NCI-H526 treated with DMSO at 0.1 percent for 48 hours (cell line): ENCODE measurements at places on chromosomes 6 and 20.

DNA sequence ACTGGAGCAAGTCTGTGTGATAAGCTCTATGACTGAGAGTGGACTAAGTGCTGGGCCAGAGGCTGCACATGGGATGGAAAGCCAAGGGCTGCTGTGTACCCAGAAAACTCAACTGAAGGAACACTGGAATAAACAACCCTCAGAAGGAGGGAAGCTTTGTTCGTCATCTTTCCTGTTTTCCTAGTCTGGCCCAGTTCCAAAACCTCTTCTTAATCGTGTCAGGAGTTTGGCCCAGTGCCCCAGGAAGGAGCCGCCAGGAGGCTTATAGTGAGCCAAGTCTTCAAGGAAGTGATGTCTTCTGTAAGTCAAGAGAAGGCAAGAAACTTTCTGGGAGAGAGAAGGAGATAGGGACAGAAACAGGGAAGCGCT lies 23.3 kb upstream of the TOP1 start:
- DNase-seq: no peak

DNA sequence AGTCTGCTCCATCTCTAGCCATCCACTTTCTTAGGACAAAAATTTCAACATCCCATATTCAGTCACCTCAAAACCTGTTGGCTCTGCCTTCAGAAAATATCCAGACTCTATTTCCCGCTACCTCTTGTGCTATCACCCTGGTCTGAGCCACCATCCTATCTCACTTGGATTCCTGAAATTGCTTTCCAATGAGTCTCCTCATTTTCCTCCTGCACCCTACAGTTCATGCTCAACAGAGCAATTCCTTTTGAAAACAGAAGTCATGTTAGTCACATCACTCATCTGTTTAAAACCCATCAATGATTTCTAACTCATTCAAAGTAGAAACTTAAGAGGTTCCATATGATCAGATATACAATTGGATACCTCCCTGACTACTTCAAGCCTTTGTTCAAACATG lies 229.9 kb downstream of the ADGRG6 start:
- DNase-seq: no peak

- no peak for DNase-seq
Observed at GRCh38 chr6:44101832-44102231, 25.4 kb downstream of the MRPL14 start.

DNA sequence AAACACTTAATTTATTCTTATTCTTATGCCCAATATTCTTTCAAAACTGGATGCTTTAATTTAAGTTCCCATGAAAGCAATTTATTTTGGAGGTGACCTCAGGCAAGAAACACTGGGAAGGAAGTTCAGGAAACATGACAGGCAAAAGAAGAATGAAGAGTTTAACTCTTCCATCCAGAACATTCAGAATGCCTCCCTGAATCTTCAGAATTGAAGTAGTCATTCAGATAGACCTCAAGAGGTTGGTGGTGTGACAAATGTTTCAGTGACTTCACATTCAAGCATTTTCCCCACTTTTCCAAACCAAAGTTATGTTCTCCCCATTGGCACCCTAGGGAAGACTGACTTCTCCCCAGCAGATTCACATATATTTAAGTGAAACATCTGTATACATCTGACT lies 110.5 kb downstream of the HAO1 start:
- DNase-seq: no peak

GRCh38 chr6:105797983-105798453 lies 288.1 kb upstream of the PRDM1 start:
- DNase-seq: no peak

GRCh38 chr6:25698631-25699030 lies 46.6 kb downstream of the SCGN start:
- no peak for DNase-seq

GRCh38 chr20:24960302-24960801 lies 11.3 kb downstream of the CST7 start:
- DNase-seq: no peak

GRCh38 chr6:98044151-98044561 lies 761.1 kb upstream of the MMS22L start:
- no peak for DNase-seq

GRCh38 chr20:62804021-62804626 lies 511 bp upstream of the OGFR start:
- DNase-seq: no peak

- DNase-seq: no peak
Observed at GRCh38 chr6:116328528-116328903, 42.2 kb upstream of the DSE start.

DNA sequence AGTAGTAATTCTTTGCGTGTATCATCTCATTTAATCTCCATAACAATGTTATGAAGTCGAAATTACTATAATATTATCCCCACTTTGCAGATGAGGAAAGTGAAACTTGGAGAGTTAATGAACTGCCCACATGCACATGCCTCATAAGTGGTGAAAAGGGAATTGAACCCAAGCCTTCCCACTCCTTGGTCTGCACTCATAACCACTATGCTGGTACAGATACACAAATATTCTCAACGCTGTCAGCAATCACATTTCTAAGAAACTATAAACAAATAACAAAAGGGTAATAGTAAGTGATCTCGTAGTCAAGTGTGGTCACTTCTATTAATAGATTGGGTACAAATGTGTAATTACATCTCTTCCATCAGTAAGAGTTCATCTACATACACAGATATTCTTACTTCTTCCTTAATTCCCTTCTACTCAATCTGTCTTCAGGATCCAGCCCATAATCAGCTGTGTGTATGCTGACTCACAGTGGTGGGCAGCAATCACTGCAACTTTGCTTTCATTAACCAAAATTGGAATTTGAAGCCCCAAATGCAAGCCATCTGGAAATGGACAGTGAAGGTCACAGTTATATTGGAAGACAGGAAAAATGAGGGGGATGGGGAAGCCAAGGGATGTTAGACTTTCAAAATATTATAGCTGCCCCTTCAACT lies 6.6 kb downstream of the PRSS35 start:
- no peak for DNase-seq

GRCh38 chr6:161227004-161227960 lies 46.6 kb downstream of the AGPAT4 start:
- DNase-seq: no peak

- no peak for DNase-seq
Observed at GRCh38 chr6:77430504-77430903, 32.8 kb downstream of the HTR1B start.

- DNase-seq: no peak
Observed at GRCh38 chr20:40191573-40191972, 497.5 kb downstream of the MAFB start.

DNA sequence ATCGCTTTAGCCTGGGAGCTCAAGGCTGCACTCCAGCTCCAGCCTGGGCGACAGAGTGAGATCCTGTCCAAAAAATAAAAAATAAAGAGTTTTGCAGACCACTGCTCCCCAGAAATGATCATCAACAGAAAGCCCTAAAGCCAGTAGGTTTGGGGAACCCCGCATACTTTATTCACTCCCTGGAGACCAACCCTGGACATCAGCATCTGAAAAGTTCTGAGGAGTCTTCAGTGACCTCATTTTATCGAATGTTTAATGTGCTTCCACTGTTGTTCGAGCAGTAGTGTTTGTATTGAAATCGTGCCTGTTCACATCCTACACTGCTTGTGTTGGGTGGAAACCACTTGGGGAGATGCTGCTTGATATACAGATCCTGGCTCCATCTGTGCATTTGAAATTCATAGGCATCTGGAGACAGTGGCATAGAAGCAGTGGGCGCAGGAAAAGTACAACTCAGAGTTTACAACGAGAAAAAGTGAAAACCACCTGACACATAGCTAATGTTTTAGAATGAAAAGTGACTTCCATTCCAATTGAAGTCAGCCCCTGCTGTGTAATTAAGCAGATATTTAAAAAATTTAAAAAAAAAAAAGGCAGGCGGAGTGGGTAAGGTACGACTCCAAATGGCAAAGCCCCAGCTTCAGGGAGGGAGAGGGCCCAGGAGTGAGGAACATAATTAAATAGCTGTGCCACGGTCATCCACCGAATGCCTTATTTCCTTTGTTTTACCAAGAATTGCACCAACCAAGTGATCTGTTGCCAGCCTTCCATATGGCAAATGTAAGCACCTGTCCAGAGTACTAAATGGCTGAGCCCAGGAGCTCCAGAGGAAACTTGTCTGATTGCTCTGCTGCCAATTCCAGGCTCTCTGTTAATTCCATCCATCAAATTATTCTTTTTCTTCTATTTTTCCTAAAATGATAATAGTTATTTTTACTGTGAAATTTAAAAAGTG lies 100.4 kb upstream of the NAA20 start:
- no peak for DNase-seq

DNA sequence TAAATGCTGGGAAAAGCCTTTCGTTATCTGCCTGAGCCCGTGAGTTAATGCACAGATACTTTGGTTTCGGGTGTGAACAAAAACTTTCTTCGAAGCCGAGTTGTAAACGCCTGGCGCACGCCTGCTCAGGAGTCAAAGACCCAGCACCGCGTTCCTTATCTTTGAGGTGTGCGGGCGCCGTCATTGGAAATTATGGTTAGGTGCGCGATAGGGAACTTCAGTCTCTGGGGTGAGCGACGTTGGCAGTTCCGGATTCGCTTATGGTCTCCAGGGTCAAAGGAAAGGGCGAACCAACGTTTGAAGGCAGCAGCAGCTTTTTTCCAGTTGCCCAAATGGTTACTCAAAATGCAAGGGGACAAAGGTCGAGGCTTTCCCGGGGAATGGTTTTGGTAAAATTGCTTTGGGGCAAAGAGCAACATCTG lies 853 bp downstream of the SLC22A3 start:
- DNase-seq: no peak

GRCh38 chr6:96073555-96073954 lies 57.8 kb downstream of the FUT9 start:
- no peak for DNase-seq

GRCh38 chr6:7166410-7167293 lies 58.9 kb downstream of the RREB1 start:
- DNase-seq: no peak

DNA sequence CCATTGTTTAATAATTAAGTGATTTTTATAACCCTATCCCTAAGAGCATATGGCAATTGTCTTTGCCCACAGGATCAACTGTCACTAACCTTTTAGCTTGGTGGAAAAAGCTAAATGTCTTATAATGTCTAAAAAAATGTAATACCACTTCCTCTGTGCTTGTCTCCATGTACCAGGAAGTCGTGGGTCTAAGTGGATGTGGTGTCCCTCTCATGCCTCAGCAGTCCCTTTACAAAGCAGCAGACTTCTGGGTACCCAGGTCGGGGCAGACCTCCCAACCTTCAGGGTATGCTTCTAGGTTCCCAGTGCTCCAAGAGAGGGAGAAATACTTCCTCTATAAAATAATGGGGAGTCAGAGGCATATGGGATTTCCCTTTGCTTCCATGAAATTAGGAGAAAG lies 74.7 kb downstream of the ZHX3 start:
- DNase-seq: no peak

DNA sequence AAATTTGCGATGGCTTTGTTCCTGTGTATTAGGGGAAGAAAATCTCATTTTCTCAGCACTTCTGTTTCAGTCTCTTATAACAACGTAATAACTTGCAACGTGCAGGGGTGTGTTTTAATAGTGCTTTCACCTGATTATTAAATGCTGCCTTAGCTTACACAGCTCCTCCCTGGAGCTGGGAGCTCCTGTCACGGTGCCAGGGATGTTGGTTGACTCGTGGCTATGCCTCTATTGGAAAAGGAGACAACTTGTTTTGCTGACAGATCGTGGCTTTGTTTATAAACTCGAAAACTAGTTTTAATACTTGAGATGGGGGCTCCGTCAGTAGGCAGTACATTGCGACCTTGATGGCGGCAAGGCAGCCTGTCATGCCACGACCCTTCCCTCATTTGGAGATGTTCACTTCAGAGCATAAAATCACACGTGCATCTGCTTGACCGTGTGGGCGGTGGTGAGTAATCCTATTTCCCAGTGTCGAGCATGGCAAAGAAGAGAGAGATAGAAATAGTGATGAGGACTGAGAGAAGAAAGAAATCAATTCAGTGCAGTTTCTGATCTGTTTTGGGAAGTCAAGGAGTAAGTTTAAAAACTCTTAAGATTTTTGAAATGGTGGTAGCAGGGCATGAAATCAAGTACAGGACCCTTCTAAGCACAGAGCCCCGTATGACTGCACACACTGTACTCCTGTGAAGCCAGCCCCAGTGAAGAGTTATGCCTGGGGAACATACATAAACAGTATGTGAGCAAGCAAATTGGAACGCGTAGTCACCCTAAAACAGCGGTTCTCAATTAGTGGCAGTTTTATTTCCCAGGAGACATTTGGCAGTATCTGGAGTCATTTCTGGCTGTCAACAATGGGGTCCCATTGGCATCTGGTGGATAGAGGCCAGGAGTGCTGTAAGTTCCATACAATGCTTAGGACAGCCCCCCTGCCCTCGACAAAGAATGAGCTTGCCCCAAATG lies 147.2 kb downstream of the DOK5 start:
- DNase-seq: no peak

DNA sequence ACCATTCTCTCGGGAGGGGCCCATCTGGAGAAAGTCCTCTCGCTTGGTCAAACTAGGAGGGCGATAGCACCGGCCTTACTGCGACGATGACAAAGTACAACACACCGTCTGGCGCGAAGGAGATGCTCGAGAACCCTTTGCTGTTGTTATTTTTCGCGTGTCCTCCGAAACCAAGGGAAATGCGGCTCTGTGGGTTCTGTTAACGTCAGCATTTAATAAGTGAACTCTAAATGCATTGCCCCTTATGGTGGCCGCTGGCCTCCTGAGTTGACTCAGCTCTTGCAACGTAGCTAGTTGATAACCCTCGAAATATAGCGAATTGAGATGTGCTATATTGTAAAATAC lies 577 bp upstream of the SCAND1 start:
- DNase-seq: peak; percentile 63

DNA sequence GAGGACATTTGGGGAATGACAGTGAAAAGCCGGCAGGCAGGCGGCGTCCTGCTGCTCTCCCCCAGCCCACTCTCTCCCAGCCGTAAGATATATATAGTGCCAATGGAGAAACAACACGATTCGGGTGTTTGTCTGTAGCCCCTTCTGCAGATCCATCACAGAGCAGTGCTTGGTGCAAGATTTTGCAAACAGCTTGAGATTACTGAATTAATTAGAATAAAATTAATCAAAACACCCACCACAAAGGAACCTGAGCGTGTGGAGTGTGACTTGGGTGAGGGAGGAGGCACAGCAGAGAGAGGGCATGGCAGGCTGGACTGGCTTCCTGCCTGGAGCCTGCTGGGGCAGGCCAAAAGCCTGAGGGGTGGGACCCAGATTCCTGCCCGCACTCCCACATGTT lies 28.8 kb upstream of the CCDC167 start:
- DNase-seq: no peak

- no peak for DNase-seq
Observed at GRCh38 chr6:3383525-3383924, 73.3 kb downstream of the SLC22A23 start.

DNA sequence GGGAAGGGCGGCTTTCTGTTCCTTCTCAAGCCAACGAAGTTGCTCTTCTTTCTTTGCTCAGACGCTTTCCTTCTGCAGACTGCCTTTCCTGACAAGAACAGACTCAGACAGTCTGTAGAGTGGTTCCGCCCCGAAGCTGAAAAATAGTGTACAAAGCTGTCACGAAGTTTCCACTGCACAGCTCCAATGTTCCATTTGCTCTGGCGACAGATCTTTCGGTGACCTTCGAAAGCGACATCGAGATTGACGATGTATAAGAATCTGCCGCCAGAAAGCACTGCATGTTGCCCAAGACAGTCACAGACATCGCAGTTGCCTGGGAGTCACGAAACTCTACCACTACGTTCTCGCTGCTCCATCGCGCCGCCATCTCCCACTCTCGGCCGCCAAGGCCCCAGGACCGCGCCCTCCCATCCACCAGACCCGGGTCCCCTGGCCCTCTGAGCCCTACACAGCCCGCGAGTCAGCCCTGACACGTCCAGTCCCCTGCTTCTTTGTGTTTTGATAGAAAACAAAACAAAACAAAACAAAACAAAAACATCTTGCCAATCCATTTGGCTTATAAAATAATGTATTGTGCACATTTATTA lies 42.1 kb upstream of the ZNF184 start:
- DNase-seq: no peak

- no peak for DNase-seq
Observed at GRCh38 chr6:81750200-81750599, 2.3 kb downstream of the TENT5A start.
